ENCODE measurements at places on chromosomes 16 and 17.

- peak; percentile 22 for DNase-seq
Measured at GRCh38 chr16:83682116-83682867, 125.5 kb upstream of the HSBP1 start.

GRCh38 chr16:27600381-27600780, 50.4 kb downstream of the KATNIP start:
- no peak for DNase-seq

GRCh38 chr17:41736983-41737679, 2.7 kb upstream of the HAP1 start:
- DNase-seq, result no peak

- peak; percentile 81 for DNase-seq
Measured at GRCh38 chr17:9371019-9371418, 204.6 kb downstream of the STX8 start.

GRCh38 chr17:77756846-77757560, 201.5 kb upstream of the TNRC6C start:
- no peak for DNase-seq

- DNase-seq, result no peak
Measured at GRCh38 chr17:81027038-81027437, 7.9 kb upstream of the BAIAP2 start.

DNA sequence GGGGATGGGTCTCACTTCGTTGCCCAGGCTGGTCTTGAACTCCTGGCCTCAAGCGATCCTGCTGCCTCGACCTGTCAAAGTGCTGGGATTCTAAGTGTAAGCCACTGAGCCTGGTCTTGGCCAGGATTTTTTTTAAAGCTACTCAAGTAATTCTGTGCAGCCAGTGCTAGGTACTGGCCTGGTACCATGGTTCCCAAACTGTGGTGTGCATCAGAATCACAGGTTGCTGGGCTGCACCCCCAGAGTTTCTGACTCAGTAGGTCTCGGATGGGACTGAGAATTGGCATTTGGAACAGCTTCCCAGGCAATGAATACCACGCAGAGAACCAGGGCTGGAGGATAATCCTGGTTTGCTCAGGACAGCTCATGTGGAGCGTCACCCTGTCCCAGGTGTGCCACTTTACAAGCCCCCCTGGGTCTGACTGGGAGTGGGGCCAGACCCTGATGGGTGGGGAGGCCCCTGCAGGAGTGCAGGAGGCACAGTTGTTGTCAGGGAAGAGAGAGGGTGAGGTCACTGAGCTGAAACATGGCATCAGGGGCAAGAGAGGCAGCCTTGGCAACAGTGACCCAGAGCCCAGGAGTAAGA, 10.7 kb upstream of the MRPS23 start:
- DNase-seq, result no peak
